CD4-positive, alpha-beta memory T cell (primary cell): ENCODE measurements at places on chromosomes 4 and X. TPM values are rescaled to one million over a fixed set of nuclear protein-coding genes. Genes with fewer than 3 reads are reported as not detected.

- no peak for DNase-seq
Measured at GRCh38 chrX:82648062-82648461, 860.0 kb upstream of the POU3F4 start.

- no peak for DNase-seq
Measured at GRCh38 chrX:97374266-97374665, 490.6 kb downstream of the RPA4 start.

Gene XPNPEP2
- total RNA-seq, result 0.32 TPM

DNA sequence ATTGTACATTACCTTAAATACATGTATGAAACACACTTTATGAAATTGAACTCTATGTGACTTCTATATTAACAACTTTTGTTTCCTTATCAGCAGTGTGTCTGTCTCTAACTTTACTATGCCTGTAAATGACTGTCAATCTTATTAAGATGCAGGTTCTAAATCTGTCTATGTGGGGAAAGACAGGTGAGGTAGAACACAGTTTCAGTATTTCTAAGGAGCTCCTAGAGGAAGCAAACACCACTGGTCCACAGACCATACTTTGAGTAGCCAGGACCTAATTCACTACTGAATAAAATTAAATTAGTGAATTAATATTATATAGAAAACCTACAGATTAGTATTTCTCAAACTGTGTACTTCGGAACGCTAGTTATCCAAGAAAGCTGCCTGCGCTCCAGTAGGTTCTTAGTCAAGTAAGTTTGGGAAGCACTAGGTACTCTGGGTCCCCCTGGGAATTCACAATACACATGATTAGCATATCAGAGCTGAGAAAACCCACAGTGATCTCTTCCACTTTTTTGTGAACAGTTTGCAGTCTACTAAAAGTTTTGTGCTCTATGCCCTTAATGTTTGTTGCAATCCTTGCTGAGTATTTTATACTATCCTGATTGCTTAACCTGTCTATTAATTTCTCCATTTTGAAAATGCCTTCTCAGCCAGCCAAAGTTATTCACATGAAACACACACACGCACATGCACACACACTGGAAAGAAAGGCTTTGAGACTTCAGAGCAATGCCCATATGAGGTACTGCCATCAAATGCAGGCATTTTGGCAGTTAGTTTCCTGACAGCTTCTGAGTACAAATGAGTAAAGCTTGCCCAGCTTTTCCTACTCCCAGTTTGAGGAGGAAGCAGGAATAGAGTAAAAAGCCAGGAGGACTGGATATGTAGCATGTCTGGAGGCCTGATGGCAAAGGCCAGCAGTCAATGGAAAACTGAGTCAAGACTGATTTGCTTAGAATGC lies 133.6 kb upstream of the CPEB2 start:
- no peak for DNase-seq

DNA sequence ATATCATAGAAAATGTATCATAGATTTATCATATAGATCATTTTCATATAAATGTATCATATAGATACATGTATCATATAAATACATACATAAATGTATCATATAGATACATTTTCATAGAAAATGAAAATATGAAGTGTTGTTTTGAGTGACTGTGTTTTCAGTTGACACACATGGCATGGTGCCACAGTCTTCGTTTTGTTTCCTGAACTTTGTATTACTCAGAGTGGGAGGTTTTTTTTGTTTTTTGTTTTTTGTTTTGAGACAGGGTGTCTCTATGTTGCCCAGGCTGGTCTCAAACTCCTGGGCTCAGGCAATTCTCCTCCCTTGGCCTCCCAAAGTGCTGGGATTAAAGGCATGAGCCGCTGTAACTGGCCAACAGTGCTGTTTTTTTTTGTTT lies 3.9 kb downstream of the RBM10 start:
- DNase-seq, result no peak

Gene ARHGEF38
- total RNA-seq, result not detected

Gene LEF1
- 363 TPM for total RNA-seq
